ENCODE measurements at places on chromosomes 5 and 9.

DNA sequence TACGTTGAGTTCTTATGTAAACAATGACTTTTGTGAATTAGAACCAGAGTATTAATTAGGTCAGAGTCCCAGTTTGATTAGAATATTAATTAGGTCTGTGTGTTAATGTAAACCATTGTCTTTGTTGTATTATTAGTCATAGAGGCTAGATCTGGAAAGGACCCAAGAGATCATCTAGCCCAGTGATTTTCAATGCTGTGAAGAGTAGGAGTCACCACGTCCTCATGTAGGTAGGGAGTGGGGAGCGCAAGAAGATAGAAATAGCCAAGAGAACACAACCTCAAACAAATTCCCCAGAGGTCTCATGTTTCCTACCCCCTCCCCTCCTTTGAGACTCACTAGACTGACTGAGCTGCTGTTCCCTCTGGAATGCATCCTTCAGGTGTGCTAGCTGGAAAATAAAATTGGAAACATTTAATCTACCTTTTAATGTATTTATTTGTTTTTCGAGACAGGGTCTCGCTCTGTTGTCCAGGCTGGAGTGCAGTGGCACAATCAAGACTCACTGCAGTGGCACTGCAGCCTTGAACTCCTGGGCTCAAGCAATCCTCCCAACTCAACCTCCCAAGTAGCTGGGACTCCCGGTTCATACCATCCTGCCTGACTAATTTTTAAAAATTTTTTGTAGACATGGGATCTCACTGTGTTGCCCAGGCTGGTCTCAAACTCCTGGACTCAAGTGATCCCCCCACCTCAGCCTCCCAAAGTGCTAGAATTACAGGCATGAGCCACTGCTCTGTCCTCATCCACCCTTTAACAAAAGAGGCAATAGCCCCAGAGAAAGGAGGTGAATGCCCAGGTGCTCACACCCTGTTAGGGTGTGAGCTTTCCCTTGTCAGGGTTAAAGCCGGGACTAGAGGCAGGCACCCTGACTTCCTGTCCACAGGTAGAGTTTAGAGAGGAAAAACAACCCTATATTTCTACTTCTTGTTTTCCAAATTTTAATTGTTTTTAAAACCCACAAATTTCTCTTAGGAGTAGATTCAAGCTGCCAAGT, 92.9 kb downstream of the INIP start:
- DNase-seq, result no peak

DNA sequence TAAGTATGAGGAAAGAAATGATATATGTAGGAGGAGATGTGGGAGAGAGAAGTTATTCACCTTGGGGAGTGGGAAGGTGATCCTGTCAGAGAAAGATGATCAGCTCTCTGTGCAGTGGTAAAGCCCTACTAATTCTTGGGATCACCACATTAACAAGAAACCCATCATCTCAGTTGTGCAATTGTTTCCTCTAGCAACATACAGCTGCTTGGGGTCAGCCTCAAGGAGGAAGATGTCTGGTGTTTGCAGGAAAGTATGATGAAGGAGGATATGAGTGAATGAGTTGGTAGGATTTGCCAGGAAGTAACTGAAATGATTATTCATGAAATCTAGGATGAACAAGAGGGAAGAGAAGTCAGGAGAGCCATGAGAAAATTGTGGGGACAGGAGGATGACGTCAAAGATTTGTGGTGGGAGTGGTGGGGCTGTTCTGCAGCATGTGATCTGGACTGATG, 50.1 kb downstream of the TNFSF8 start:
- DNase-seq, result no peak

- no peak for DNase-seq
Observed at GRCh38 chr5:8954801-8955200, 591.1 kb downstream of the SEMA5A start.

- no peak for DNase-seq
Observed at GRCh38 chr9:109939698-109940342, 159.8 kb downstream of the PALM2AKAP2 start.

GRCh38 chr9:2017331-2018161, 2.4 kb downstream of the SMARCA2 start:
- DNase-seq, result peak; percentile 80

DNA sequence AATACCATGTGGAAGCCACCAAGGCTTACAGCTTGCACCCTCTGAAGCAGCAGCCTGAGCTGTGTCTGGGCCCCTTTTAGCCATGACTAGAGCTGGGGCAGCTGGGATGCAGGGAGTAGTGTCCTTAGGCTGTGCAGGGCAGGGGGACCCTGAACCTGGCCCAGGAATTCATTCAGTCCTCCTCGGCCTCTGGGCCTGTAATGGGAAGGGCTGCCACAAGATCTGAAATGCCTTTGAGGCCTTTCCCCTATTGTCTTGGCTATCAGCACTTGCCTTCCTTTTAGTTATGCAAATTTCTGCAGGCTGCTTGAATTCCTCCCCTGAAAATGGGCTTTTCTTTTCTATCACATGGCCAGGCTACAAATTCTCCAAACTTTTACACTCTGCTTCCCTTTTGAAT, 9.0 kb downstream of the GPR150 start:
- no peak for DNase-seq

DNA sequence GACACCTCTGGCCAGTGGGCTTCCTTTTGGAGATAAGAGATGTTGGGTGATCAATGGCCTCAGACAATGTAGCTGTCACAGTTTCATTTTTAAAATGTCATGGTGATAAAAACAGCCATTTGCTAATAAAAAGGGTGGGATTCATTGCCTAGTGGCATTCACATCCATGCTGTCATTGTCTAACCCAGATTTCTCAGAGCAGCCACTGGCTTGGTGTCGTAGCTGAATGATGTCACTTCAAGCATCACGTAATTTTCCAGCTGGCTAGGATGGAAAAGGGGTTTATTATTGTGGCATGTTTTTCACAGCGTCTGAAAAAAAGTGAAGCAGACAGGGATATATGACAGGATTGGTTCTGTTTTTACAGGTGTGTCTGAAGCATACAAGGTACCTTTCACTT, 184.7 kb downstream of the AOPEP start:
- DNase-seq, result no peak

DNA sequence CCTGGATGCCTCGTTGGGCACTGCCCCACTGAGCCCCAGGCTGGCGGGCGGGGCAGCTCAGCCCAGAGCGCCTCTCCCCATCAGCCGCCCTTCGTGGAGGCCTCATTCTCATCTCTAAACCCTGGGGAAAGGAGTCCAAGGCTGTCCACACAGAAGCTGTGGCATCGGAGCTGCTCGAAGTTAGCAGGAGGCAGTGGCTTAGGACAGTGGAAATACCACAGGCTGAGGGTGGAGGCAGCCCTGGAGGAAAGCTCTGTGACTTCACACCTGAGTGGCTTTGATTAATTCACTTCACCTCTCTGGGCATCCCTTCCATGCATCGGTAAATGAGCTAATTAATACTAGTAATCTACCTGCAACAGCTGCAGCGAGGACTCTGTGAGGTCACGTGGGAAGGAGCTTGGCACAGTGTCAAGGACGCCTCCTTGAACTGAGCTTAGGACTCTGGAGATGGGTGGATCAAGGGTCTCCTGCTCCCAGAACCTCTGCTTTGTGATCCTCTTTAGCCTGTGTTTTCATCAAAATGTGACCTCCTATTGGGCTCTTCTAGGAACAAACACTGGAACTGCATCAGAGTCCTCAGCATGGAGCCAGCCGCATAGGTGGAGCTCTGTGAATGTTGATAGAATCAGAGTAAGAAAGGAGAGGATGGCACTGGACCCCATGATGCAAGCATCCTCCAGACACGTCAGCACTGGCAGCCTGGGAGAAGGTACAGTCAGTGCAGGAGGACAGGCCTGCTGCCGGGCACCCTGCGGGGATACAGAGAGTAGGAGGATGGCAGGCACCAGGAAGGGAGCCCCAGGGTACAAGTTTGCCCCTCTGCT, 842 bp upstream of the ANGPTL2 start:
- no peak for DNase-seq

GRCh38 chr9:78856144-78856543, 559.2 kb downstream of the PSAT1 start:
- no peak for DNase-seq

- DNase-seq, result no peak
Observed at GRCh38 chr5:126182971-126183695, 240.1 kb upstream of the GRAMD2B start.

- DNase-seq, result no peak
Observed at GRCh38 chr5:151427258-151427657, 20.1 kb upstream of the SLC36A1 start.

- DNase-seq, result no peak
Observed at GRCh38 chr5:129356846-129357245, 103.3 kb upstream of the ADAMTS19 start.

- DNase-seq, result no peak
Observed at GRCh38 chr9:108473209-108474112, 382.3 kb downstream of the ACTL7B start.

DNA sequence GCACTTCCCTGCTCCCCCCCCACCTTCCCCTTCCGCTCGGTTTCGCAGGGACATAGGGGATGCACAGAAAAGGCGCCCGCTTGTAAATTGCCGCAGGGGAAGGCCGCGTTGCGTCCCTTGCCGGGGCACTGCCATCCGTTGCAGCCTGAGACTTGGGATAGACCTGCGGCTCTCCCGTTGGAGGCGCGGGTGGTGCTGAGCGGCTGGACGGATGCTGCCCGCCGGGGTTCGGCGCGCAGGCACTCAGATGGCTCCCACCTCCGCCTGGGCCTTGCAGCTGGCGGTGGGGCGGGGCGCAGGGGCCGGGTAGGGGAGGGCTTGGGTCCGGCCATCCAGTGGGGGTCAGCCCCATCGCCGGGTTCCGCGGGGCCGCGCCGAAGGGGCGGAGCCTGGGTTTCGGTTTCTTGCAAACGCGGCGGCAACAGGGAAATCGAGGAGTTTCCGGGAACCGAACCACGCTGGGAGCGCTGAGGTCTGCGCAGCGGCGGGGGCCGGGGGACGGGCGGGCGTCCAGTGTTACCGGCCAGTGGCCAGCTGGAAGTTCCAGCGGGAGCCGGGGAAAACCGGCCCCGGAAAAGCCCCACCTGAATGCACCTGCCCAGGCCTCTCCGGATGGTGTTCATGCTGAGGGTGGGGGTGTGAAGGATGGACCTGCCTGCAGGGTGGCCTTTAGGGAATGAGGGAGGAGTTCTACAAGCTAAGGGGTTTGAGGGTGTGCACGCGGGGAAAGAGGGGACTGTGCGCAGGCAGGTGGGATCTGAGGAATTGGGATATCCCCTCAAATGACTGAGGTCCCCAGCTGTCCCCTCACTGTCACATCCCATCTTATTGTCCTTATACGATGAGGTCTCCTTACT, 6.3 kb upstream of the IRF1 start:
- peak; percentile 64 for DNase-seq

- no peak for DNase-seq
Observed at GRCh38 chr5:128053291-128053954, 30.1 kb upstream of the SLC12A2 start.

GRCh38 chr5:123204251-123204650, 115.2 kb downstream of the PRDM6 start:
- no peak for DNase-seq

DNA sequence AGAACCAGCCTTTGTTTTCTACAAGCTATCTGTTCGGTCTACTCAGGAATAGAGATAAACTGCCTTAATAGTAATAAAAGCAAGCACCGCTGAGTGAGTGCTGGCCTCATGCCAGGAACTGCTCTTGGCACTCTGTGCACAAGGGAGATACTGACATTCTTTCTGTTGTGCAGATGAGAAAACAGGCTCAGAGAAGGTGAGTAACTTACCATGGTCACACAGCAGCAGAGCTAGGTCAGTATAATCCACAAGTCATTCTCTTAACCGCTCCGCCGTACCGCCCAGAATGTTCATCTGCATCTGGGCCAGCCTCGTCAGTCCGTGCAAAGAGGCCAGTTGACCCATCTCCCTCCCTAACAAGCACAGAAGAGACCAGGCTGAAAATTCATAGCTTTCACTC, 27.4 kb downstream of the QRFP start:
- no peak for DNase-seq

GRCh38 chr5:123559434-123559775, 47.4 kb downstream of the CSNK1G3 start:
- DNase-seq, result no peak

DNA sequence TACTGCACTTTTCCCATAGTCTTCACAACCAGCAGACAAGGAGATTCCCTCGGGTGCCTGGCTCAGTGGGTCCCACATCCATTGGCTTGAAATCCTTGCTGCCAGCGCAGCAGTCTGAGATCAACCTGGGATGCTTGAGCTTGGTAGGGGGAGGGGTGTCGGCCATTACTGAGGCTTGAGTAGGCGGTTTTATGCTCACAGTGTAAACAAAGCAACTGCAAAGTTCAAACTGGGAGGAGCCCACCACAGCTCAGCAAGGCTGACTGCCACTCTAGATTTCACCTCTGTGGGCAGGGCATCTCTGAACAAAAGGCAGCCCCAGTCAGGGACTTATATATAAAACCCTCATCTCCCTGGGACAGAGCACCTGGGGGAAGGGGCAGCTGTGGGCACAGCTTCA, 512.3 kb upstream of the MPDZ start:
- DNase-seq, result no peak

GRCh38 chr9:73080110-73080694, 71.5 kb upstream of the ANXA1 start:
- no peak for DNase-seq

DNA sequence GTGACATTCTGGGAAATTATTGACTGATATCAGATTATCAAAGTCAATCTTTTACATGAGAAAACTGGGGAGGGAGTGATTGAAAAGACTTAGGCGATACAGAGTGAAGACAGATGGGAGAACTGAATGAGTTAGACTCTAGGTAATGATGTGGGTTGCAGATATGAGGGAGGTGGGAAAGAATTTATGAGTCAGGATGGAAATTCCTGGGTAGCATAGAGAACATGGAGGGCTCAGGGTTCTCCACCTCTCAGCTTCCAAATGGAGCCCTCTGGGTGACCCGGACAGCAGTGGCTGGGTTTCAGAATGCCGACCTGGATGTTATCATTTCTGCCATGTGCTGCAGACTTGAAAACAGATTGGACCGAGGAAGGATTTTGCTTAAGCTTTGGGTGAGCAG, 75.4 kb upstream of the SHB start:
- DNase-seq, result no peak

DNA sequence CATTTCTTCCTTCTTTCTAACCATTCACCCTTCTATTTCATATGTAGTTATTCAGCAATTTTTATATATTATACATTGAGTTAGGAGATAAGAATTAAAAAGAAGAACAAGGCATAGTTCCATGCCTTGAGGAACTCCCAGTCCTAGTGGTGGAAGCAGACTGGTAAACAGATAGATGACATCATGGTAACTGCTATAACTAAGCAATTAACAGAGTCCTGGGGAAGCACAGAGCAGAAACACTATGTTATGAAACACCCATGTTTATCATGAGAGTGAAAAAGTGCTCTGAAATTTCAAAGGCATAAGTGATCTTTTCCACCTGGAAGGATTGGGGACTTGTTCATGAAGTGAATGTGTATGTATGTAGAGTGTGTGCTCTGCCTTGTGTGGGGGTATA, 14.6 kb downstream of the PAPPA start:
- DNase-seq, result no peak

DNA sequence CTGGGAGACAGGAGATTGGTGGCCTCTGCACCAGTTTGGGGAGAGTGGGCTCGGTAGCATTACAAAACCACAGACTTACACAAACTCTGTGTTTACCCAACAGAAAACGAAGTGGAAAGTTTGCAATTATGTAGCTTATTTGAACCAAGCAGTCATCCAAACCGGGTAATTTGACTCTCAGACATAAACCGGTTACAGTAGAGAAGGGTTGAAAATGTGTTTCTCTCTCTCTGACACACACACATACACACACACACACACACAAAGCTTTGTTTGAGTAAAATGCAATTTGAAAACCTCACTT, 97.1 kb upstream of the ZNF608 start:
- no peak for DNase-seq

GRCh38 chr9:7401116-7401515, 398.5 kb downstream of the DMAC1 start:
- DNase-seq, result no peak

- DNase-seq, result no peak
Observed at GRCh38 chr5:133843911-133844310, 124.5 kb downstream of the C5orf15 start.

All from activated naive CD4-positive, alpha-beta T cell treated with anti-CD3 and anti-CD28 coated beads, Interleukin-2, amount 50 U/mL, for 16 hours (primary cell).